ENCODE measurements at places on chromosomes 3 and 15.

DNA sequence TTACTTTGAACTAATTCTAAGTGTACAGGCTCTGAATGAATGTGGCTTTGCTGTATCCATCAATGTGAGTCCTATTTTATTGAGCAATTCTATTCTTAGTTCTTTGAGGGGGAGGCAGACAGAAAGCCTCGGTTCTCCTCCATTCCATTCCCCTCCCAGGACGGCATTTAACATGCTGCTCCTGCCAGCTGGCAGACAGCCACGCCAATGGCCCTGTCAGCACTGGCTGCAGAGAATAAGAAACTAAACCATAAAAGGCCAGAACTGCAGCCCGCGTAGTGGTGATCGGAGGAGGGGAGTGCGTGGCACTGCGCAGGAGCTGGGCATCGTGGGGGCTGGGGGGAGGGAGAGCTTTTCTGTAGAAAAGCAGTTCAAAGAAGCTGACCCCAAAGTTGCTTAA, 76.0 kb upstream of the HACD2 start:
- DNase-seq: no peak

DNA sequence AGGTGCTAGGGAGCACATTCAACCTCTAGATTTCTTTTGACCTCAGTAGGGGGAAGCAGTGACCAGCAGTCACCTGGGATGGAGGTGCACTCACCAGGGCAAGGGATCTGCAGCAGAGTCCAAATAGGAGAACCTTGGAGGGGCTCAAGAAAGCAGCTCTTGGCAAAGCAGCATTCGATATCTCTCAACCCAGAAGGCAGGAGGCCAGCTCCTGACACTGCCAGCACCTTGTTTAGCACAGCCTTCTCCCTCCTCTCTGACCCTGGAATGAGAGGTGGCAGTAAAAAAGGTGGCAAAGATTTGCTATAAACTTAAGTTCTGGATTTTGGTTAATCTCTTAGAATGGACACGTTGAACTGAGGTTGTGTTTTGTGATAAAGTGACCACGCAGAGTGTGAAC, 107.9 kb downstream of the AQP9 start:
- no peak for DNase-seq

DNA sequence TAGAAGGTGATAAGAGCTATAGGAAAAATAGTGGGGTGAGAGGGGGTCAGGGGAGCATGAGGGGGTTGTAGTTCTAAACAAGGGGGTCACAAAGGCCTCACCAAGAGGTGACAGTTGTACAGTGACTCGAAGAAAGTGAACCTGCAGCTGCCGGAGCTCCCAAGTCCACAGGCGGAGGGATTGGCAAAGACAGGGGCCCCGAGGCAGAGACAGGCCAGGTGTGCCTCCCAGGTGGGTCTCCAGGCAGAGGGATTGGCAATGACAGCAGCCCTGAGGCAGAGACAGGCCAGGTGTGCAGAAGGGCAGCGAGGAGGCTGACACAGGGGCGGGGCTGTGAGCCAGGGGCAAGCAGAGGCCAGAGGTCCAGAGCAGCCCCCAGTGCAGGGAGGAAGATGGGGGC, 63.7 kb downstream of the DNAJB8 start:
- no peak for DNase-seq

- no peak for DNase-seq
These were observed 30.7 kb upstream of the CGNL1 start for GRCh38 chr15:57345584-57345983.

DNA sequence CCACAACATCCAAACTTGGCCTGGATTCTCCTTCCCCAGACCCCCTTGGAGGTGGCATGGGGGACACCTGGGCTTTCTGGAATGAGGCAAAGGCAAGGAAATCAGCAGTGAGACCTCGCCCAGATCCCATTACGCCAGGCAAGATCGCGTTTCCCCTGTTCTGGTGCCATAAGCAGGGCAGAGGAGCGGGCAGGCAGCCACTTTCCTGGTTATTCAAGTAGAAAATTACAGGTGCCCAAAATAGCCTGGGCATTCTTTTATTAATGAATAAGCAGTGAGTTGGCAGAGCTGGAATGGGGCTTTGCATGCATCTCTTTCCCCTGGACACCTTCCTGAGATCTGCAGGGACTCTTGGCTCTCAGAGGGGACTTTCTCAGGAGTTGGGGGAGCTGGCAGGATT, 31.5 kb upstream of the FAM107A start:
- no peak for DNase-seq

- DNase-seq: no peak
These were observed 22.2 kb upstream of the FGD5 start for GRCh38 chr3:14796403-14797077.

GRCh38 chr3:69379661-69380060, 6.2 kb downstream of the FRMD4B start:
- no peak for DNase-seq

DNA sequence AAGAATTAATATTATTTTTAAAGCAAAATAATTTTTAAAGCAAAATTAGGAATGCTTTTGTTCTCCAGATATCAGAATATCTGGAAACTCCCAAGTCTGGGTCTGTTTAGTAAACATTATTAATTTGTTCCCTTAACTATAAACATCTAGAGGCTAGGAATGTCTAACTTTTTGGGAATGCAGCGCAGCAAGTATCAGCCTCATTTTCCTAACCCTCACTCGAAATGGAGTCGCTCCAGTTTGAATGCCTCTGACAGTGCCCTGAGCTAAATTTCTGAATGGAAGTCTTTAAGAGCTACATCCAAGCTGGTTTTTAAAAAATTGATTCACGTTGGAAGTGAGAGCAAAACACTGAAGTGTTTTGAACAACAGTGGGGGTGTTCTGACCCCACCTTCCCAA, 74.4 kb upstream of the WNT7A start:
- no peak for DNase-seq

DNA sequence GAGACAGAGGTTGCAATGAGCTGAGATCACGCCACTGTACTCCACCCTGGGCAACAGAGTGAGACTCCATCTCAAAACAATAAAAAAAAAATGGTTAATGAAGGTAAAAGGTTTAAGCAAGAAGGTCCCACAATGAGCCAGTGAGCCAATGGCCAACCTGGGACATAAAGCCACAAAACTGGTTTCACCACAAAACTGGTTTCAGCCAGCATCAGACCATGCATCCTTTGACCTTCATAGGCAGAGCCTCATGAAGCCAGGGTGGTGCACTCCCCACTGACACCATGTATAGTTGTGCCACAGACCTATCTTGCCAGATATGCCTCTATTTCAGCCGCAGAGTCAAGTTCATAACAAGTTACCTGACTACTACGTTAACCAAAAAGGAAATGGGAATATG, 41.9 kb downstream of the SCAP start:
- no peak for DNase-seq

GRCh38 chr3:151219056-151219455, 16.0 kb upstream of the GPR171 start:
- DNase-seq: no peak

GRCh38 chr15:75339531-75340240, 3.8 kb downstream of the COMMD4 start:
- DNase-seq: no peak

- DNase-seq: no peak
These were observed 128.2 kb upstream of the OSTN start for GRCh38 chr3:191070762-191071403.

GRCh38 chr15:43828061-43828657, 1.4 kb downstream of the WDR76 start:
- peak; percentile 42 for DNase-seq

GRCh38 chr15:65421360-65422215, 1.2 kb downstream of the IGDCC4 start:
- DNase-seq: no peak

DNA sequence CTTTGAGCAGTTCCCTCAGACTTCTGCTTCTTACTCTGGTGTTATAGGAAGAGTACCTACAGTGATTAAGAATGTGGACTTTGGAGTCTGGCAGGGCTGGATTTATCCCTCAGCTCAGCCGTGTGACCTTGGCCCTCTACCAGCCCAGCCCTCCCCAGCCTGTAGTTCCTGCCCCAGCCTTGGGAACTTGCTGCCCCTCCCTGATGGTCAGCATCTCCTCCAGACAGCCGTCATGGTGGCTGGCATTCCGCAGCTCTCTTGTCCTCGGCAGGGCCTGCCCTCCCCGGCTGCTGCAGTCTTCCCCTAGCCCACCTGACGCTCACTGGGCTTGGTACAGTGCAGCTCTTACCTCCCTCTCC, 21.9 kb upstream of the CPNE9 start:
- DNase-seq: no peak

GRCh38 chr3:157104521-157104920, 55.4 kb downstream of the CCNL1 start:
- no peak for DNase-seq

GRCh38 chr3:30473374-30474051, 132.9 kb upstream of the TGFBR2 start:
- DNase-seq: no peak

GRCh38 chr3:31635545-31635944, 102.8 kb downstream of the STT3B start:
- no peak for DNase-seq

DNA sequence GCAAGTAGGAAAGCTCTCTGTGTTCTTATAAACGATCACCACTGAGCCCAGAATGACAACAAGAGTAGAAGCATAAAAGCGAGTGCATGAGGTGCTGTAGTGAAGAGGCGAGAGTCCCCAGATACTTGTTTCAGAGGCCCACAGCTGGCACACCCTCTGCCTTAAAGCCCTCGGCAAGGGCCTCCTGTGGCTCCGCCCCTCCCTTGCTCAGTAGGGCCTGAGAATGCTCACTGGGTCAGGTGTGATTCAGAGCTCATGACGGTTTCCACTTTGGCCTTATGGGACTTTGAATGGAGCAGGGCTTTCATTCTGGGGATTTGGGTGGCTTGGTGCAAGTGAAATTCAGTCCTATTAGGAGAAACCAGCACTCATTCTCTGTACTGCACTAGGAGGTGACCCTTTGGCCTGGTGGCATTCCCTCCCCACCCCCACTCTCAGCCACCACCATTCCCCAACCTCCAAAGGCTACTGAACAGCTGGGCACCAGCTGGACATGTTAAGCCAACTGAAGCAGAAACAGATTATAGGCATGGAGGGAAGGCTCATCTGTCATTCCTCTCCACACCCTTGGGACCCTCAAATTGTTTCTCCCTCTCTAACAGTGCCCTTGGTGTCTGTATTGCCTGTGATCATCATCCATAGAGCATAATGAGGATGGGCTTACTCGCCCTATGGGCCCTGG, 109.6 kb upstream of the CTDSPL start:
- DNase-seq: no peak

DNA sequence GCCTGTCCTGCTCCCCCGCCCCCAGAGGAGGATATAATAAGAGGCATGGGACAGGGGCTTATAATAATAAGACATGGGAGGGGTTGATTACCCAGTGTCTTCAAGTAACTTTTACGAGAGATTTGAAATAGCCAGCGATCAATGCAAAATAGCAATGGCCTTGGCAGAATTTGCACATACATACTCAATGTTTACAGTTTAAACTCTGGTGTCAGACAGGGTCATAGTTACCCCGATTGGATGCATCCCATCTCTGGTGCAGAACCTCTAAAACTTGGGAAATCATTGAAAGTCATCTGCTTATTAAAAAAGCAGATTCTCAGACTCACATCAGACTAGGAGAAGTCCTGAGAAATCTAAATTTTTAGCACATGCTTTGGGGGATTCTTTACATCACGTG, 61.0 kb downstream of the TRAK1 start:
- DNase-seq: no peak

DNA sequence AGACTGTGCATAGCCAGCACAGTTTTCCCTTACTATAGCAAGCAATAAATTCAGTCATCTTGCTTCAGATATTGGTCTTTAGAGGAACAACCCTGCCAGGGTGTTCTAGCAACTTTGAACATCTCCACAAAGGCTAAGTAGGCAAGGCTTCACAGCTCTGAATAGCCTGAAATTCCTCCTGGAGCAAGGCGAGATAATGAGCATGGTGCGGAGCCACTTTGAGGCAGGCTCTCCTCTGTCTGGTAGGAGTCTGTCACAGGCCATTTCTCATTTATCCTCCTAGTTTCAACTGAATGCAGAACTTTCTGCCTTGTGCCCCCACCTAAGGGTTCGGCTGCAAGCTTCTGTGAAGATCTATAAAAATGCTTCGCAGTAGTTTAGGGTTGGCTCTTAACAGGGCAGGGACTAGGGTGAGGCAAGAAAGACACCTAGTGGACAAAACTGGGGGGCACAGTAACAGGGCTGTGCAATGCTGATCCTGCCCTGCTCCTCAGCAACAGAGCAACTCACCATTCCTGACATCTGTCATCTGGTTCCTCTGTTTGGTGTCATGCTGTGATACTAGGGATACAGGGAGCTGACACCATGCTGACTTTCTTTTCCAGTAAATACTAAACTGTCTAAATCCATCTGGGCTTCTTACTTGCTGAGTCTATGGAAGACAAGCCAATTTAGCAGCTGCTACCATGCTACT, 16.6 kb upstream of the EHHADH start:
- no peak for DNase-seq

- no peak for DNase-seq
These were observed 3.7 kb downstream of the EOGT start for GRCh38 chr3:69009559-69010410.

GRCh38 chr3:674116-674515, 418.7 kb upstream of the CNTN6 start:
- DNase-seq: no peak

- DNase-seq: no peak
These were observed 108.2 kb downstream of the TP63 start for GRCh38 chr3:189739378-189739777.

DNA sequence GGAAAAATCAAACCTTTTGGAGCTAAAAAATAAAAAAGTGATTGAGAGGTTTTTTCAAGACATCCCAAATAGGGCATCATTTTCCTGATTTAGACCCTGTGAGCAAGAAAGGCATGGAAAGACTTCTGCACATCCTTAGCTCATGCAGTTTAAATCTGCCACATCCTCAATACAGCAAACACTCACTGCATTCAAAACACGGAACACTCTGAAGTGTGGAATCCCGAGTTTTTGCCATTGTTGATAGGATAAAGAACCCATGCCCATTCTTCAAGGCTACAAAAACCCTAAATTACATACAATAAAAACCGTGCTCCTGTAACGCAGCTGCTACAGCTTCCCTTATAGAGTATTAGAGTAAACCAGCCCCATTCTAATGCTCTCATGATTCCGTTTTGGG, 346.8 kb downstream of the GABRG3 start:
- DNase-seq: no peak

DNA sequence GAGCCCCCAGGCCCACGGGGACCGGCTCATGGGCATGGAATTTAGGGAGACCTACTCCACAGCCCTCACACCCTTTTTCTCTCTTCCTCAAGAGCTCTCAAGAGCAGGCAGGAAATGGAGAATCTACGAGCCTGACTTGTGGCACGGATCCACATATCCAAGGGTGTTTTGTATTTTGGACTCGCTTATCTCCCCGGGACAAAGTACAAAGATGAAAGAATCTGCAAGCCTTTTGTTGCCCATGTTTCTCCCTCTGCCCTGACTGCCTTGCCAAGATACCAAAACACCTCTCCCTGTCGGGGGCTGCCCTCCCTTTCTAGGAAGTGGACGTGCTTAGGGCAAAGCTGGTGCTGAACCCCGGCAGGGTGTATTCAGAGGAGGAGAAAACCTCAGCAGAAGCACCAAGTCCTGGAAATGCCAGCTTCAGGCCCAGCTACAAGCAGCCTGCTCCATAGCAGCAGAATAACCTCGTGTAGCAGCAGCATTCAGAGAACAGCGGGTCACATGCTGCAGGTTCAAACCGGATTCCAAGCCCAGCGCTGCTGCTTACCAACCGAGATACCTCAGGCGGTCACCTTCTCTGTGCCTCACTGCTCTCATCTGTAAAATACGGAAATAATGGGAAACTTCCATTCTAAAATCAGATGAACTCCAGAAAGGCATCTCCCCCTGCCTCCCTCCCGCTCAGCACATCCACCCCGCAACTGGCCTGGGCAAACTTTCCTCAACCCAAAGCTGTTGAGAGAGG, 35.2 kb downstream of the DNASE1L3 start:
- DNase-seq: no peak

Data from activated CD4-positive, alpha-beta T cell treated with anti-CD3 and anti-CD28 coated beads, Interleukin-2, amount 10 ng/mL, durations not matched to agents 7 days and 5 days (primary cell).